ENCODE measurements at places on chromosomes 2 and 18.

DNA sequence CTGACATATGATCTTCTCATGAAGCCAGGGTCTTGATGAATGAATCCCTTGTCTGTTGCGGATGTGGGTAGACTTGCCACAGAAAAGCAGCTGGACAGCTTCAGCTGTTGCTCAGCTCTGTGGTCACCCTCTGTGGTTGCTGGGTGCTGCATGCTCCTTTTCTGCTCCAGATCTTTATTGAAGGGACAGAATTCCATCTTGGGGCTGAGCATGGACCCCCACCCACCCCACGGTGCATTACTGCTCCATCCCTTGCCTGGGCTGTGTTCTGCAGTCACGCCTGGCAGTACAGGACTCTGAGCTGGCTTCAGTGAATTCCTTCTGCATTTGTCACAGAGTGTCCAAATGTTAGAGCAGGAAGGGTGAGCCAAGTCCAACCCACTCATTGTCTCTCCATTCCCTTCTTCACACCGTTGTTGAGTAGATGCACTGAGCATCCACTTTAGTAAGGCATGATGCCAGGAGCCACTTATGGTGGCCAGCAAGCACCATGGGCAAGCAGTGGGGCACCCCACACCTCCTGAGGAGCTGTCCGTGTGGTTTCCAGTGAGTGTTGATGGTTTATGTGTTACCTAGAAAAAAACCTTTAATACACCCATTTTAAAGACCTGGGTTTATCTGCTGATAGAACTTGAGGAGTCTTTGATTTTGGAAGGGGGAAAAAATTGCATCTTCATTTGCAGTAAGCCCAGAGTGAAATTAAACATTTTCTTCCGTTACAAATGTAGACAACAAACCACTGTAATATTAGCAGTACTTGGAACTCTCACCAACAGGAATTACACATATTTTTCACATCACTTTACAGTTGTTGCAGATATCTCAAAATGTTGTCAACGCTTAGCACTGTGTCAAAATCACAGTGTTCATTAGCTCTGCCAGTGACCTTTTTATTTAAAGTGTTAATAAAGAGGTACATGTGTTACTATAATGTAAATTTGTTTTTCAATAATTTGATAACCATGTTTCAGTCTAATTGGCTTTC, 14.7 kb upstream of the ITGB6 start:
- DNase-seq, result no peak

- no peak for DNase-seq
Measured at GRCh38 chr18:61869636-61870035, 23.2 kb downstream of the RNF152 start.

- peak; percentile 26 for DNase-seq
Measured at GRCh38 chr2:215917953-215918620, 95.3 kb downstream of the MREG start.

GRCh38 chr2:72973566-72974435, 56.5 kb downstream of the EMX1 start:
- peak; percentile 73 for DNase-seq

DNA sequence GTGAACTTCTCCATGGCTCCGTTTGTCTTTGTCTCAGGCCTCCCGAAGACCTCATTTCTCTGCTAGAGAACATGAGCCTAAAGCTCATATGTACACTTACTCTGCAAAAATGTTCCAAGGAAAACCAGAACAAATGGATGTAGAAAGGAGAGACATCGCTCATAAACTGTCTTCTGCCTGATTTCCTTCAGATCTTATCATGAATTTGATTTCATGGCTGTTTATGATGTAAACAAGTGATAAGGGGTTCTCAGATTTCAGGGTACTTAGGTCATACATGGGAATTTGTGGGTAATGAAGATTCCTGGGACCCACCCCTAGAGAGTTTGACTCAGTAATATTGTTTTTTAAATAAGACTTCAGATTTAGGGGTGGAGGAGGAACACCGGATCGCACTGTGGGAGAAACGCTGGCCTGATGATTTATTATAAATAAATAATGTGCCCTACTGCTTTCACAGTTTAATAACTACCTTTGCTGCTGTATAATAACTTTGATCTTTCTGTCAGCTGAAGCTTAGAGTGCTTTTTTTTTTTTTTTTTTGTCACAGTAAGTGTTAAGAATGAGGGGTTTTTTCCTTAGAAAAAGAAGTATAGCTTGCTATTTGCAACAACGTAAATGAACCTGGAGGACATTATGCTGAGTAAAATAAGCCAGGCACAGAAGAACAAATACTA, 14.9 kb downstream of the AOX1 start:
- no peak for DNase-seq

- DNase-seq, result no peak
Measured at GRCh38 chr18:49584394-49584793, 22.5 kb downstream of the LIPG start.

Data from GM12892 (cell line).